ENCODE measurements at places on chromosomes 7 and 10.

DNA sequence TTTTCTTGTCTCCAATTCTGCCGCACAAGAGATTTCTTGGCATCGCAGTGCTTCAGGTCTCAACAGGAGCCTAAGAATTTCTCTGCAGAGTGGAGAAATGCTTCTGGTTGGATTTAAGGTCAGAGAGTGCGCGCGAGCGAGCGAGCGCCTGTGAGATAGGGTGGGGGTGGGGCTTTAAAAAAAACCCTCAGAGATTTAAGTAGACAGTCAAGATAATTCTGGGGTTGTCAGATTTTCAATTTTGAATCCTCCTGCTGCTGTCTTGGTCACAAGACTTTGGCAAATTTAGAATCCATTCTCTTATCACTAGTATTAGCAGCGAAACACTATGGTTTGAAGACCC lies 49.7 kb downstream of the CPEB3 start:
- no peak for DNase-seq

DNA sequence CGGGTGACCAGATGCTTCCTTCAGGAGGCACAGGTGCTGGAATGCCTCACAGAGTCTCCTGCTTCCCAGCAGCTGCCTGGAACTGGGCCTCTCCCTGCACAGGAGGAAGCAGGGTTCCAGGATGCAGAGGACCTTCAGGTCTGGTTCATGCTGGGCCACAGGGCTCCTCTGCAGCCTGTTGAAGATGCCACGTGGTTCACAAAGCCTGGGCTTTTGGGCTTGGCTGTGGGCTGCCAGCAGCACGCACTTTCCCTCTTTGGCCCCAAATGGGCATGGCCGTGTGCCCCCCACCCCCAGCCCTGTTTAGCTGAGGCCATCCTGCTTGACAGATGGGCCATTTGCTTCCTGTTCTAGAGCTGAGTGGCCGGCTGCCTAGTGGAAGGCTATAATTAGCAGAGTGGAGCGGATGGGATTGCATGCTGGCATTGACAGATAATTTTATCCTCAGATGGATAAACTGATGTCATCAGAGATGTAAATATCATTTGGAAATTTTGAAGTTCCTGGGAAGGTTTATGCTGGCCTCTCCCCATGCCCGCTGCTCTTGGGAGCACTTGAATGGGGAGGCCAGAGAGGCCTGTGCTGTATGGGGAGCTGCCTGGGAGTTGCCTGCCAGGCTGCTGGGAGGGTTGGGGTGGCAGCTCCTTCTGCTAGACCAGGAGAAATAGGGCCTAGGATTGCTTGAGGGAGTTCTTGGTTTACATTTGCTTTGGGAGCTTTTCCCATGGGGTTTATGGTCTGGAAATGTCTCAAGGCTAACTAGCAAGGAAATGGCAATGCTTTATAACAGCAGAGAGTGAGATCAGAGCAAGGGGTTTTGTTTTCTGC lies 28.2 kb downstream of the TSPAN15 start:
- no peak for DNase-seq

DNA sequence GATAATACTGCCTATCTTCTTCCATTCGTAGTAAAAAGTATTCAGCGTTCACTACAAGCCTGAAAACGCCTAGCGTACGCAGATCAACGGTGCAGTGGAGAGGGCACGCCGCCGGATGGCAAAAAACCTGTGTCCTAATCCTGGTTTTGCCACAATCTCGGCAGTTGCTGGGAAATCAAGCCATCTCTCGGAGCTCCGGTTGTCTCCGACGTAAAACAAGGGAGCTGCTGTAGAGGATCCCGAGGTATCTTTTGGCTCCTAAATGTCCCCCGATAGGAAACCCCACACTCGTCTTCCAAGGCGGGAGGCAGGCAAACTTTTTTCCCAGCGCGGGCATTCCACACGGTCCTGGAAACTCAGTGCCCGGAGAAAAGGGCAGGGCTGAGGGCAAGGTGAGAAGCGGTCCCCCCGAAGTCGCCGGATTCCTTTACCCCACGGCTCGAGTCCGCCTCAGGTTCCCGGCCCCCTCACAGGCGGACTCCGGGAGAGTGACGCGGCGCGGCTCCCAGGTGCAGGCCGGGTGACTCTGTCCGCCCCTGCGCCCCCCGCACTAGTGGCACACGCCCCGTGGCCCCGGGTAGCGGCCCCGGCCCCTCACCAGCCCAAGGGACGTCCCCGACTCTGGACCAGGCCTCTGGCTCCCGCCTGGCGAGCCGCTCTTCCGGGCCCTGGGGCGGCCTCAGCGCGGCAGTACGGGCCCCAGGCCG lies 649 bp downstream of the IDE start:
- no peak for DNase-seq

DNA sequence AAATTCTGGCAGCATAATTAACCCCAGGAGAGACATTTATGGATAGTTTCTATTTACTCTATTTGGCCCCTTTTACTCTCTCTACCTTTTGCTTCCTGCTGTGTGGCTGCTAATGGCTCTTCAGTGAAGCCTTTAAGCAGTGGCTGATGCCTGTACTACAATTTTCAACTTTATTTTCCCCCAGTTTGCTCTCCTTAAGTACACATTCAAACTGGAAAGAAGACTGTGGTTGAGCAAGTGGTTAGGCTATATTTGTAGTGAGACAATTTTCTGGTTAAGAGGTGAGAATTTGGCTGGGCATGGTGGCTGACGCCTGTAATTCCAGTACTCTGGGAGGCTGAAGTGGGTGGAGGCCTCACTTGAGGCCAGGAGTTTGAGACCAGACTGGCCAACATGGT lies 8.5 kb upstream of the RSBN1L start:
- no peak for DNase-seq

GRCh38 chr7:18702071-18702829 lies 206.7 kb downstream of the HDAC9 start:
- DNase-seq: no peak

GRCh38 chr7:67955061-67955460 lies 958.4 kb downstream of the TYW1 start:
- no peak for DNase-seq

- DNase-seq: no peak
These were observed 18.5 kb upstream of the TNS3 start for GRCh38 chr7:47600199-47601118.

DNA sequence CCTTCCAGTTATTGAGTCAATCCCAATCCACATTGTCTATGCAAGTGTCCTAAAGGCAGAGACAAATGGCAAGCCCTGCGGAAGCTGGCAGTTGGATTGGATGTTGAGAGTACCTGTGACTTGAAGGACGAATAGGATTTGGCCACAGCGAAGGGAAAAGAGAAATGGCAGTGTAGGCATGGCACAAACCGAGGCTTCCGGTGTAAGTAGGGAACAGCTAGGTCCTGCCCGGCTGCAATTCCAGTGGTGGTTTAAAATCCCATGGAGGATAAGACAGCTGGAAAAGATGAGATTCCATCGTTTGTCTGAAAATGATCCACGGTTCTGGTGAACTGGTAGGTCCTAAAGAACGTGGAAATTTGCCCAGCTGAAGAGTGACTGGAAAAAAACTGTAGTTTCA lies 296.2 kb downstream of the TCERG1L start:
- DNase-seq: no peak

DNA sequence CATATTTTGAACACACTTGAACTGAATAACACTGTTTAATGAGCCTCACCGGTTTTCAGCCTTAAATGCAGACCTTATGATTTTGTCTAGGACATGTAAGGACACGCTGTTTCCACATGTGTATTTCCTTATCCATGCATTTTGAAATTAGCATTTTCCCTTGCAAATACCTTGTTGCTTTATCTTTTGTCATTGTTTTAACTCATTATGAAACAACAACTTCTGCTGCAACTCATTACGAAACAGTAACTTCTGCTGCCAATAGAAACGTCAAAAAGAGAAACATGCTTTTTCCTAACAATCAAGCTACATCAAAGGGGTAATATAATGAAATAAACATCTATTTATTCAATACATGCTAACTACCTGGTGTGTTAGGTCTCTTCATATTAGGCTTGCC lies 322.0 kb downstream of the AGMO start:
- no peak for DNase-seq

- DNase-seq: no peak
These were observed 97.1 kb upstream of the MXI1 start for GRCh38 chr10:110110338-110110737.

- no peak for DNase-seq
These were observed 91.4 kb upstream of the NAMPT start for GRCh38 chr7:106376026-106376799.

DNA sequence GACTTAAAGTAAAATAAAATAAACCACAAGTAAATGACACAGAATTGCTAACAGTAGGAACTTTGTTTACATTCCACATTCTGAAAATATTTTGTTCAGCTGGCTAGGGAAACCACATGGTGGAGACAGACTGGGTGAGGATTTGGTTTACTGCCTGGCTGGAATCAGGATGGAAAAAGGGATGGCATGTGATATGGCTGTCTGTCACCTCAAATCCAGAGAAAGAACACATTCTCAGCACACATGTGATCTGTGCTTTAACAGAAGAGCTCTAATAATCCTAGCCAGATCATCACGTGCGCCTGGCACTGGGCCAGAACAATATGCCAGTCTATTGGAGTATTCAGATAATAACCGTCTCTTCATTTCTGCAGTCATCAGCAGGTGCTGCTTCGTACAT lies 90.9 kb upstream of the PIP4K2A start:
- DNase-seq: no peak

DNA sequence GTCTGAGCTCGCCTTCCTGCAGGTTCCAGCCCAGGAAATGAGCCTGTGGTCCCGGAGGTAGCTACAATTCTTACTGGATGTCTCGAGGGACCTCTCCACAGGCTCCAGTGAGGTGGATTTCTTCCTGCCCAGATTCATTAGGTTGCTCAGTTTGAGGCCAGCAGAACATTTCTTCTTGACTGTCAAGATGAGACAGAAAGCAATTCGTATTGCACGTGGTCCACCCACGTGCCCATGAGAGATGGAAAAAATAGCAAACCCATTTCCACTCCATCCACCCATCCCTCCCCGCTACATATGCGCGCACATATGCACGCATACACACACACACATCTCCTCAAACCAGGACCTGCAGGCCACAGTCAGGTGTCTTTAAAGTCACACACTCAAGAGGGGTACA lies 68.7 kb downstream of the VWA2 start:
- no peak for DNase-seq
